ENCODE measurements at places on chromosomes 5 and 9.

- no peak for DNase-seq
These were observed 66.3 kb upstream of the TNFAIP8 start for GRCh38 chr5:119289438-119290044.

- no peak for DNase-seq
These were observed 65.9 kb downstream of the GARNL3 start for GRCh38 chr9:127330501-127330900.

- no peak for DNase-seq
These were observed 231.0 kb upstream of the DAPK1 start for GRCh38 chr9:87266697-87267096.

GRCh38 chr9:96086936-96087571 is 211.6 kb downstream of the ERCC6L2 start:
- no peak for DNase-seq

- no peak for DNase-seq
These were observed 79.6 kb upstream of the KLF4 start for GRCh38 chr9:107569174-107569573.

DNA sequence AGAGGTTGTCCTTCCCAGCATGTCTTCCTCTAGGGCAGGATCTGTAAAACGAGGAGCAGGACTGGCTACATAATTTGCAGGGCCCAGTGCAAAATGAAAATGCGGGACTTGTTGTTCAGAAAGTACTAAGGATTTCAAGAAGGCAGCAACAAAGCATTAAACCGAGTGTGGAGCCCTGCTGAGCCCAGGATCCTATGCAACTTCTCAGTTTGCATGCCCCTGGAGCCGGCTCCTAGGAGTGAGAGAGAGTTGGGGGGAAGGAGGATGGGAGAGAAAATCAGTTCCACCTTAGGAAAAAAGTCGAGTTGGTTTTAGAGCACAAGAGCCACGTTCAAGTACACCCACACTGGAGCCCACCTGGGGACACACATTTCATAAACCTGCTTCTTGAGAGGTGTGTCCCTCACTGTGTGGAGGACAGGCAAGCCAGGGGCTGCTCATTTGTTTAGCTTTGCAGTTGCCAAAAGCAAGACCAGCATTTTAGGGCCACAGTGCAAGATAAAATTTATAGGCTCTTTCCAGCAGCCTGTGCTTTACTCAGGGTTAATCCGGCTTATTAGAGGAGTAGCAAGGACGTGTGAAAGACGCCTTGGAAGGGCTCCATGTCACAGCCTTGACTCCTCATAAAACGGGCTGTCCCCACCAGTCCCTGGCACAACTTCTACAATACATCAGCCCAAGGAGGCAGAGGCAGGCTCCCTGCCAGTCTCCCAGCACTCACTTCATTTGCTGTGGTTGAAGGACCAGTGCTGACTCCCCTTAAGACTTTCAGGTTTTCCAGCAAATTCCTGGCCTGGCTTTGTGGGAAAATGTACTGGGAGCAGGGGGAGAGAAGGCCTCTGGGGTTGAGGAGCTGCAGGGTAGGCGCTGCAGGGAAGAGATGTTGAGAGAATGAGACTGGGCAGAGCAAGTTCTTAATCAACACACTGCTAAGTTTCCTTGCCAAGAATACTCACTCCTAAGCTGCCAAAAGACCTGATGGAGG is 159.7 kb upstream of the SEMA6A start:
- DNase-seq: no peak

GRCh38 chr5:83099001-83099400 is 21.7 kb downstream of the XRCC4 start:
- no peak for DNase-seq

GRCh38 chr9:33188711-33189110 is 21.6 kb upstream of the B4GALT1 start:
- no peak for DNase-seq

- DNase-seq: no peak
These were observed 64.8 kb downstream of the HSPA4 start for GRCh38 chr5:133116601-133117000.

GRCh38 chr5:78065663-78066062 is 228.8 kb downstream of the AP3B1 start:
- DNase-seq: no peak

DNA sequence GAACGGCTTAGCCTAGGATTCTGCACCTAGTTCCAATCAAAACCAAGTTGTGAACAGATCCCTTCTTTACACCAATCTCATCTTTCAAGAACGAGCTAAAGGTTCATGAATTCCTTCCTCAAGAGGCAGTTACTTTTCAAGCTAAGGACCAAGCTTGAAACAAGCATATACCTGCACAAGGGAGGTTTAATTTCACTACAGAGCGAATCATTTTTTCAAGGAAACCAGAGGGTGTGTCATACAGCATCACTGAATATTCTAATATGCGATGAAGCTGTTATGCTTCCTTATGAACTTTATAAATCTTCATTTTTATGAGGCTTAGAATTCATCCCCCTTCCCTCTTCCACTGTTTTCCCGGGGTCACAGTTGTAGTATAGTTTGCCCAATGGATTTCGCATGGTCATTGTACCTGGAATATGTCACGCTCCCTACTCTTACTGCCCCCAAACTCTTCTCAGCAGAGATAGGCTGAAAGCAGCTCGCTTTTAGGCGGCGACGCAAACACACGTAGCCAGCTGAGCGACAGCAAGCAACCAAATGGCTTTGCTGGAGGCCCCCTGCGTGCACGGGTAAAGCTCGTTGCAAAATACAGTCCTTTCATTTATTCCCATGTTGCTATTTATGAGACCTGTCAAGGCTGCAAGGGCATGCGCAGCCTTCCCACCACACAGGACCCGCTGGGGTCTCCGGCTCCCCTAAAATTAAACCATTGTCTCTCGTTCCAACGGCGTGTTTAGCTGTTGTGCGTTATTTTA is 832 bp downstream of the LMBRD2 start:
- DNase-seq: no peak

- no peak for DNase-seq
These were observed 291.3 kb upstream of the PCSK5 start for GRCh38 chr9:75599126-75599525.

- DNase-seq: no peak
These were observed 417.9 kb downstream of the NFIB start for GRCh38 chr9:13896047-13896446.

DNA sequence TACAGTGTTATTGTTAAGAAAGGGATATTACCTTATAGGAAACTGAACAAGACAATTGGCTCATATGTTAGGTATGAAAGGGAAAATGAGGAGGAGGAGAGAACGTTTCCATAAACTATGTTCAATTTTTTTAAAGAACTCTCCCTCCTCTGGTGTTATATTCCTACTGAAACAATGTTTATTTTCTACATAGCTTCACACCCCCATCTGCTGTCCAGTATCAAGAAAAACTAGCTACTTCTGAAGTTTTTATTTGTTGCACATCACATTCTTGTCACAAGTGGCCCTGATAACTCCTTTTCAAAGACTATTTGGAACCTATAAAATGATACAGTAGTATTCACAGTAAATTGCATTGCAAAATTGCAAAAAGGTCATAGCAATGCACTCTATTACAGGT is 223.4 kb upstream of the FAM174A start:
- DNase-seq: no peak

- DNase-seq: no peak
These were observed 55.9 kb downstream of the AHRR start for GRCh38 chr5:377326-377981.

GRCh38 chr5:179772351-179772750 is 21.4 kb upstream of the LTC4S start:
- no peak for DNase-seq

GRCh38 chr5:125125031-125125823 is 378.8 kb upstream of the ZNF608 start:
- DNase-seq: no peak

- DNase-seq: no peak
These were observed 4.1 kb downstream of the KIF4B start for GRCh38 chr5:155017610-155018009.

DNA sequence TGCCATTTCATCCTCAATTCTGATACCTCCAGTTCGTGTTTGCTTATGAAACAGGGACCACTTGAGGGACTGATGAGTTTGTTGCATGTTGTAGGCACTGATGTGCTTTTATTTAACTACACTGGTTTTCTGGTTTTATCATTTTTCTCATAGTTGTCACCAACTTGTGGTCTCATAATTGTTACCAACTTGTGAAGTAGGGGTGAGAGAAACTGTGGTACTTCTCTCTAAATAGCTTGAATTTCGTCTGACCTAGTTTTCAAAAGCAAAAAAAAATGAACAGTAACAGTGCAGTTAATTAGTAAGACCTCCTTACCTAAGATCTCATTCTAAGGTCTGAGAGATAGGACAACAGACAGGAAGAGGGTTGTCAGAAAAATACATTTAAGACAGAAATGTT is 78.0 kb downstream of the ANXA2R start:
- DNase-seq: no peak

GRCh38 chr9:92494856-92495255 is 12.6 kb upstream of the ASPN start:
- DNase-seq: no peak

DNA sequence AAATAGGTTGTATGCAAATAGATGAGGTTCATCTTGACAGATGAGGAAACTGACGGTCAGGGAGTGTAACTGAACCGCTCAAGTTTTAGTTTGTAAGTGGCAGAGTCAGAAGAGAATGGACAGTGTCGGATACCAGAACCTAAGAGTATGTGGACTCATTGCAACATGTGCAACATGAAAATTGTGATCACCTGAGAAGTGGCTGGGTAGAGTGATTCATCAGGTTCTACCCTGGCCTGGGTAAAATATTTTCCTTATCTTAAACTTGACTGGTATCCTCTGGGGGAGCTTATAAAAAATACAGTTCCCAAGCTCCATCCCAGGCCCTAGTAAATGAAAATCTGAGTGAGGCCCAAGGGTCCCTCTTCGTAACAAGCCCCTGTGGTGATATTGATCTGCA is 35.2 kb upstream of the MIER3 start:
- DNase-seq: no peak

DNA sequence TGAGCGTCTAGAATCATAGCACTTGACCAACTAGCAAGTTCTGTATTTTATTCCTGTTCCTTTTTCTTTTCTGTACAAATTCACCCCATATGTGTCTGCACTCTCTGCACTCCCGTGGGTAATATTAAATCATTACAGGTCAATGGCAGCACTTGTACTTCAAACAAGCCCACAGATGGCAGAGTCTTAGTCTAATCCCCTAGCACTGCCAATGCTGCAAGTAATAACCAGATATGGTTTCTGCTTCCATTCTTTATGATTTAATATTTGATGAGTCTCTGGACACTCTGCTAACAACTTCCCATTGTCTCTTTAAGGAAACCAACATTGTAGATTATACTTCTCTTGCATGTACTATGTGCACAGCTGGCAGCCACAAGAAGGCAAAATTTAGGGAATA is 343.8 kb upstream of the CHD1 start:
- no peak for DNase-seq

GRCh38 chr9:74078647-74079046 is 418.5 kb upstream of the RORB start:
- no peak for DNase-seq

- DNase-seq: no peak
These were observed 28.2 kb downstream of the CARD6 start for GRCh38 chr5:40869384-40869783.

GRCh38 chr5:67731886-67732285 is 483.7 kb upstream of the PIK3R1 start:
- DNase-seq: no peak

- no peak for DNase-seq
These were observed 73.2 kb downstream of the APTX start for GRCh38 chr9:32928145-32928763.

- DNase-seq: no peak
These were observed 111.4 kb downstream of the LHX2 start for GRCh38 chr9:124122813-124123462.

- no peak for DNase-seq
These were observed 5.9 kb downstream of the ITGA2 start for GRCh38 chr5:52995095-52995494.
